ENCODE measurements at places on chromosomes 7 and 10.

DNA sequence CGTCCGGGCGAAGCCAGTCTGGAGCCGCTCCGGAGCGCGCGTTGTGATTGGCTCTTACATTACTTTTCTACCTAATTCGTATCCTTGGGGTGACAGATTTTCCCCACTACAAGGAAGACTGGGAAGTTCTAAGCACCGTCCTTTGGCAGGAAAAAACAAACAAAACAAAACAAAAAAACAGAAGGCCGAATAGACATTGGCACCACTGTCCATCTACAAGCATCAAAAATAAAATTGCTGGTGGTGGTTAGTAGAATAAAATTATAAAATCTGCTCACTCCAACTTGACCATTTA lies 651 bp upstream of the SKAP2 start:
- peak overlapping the region; percentile 94 for H3K4me3 ChIP-seq
- peaks cover 16% of the 10 kb centered on the region for H3K4me1 ChIP-seq
- no peak for DNase-seq
- H3K27me3 ChIP-seq, result peaks cover 28% of the 10 kb centered on the region

GRCh38 chr7:155141562-155141961 lies 71.4 kb downstream of the HTR5A start:
- peaks cover 1% of the 10 kb centered on the region for H3K4me1 ChIP-seq
- H3K27me3 ChIP-seq, result peaks cover 76% of the 10 kb centered on the region
- no peak overlapping the region for H3K4me3 ChIP-seq
- DNase-seq, result no peak

DNA sequence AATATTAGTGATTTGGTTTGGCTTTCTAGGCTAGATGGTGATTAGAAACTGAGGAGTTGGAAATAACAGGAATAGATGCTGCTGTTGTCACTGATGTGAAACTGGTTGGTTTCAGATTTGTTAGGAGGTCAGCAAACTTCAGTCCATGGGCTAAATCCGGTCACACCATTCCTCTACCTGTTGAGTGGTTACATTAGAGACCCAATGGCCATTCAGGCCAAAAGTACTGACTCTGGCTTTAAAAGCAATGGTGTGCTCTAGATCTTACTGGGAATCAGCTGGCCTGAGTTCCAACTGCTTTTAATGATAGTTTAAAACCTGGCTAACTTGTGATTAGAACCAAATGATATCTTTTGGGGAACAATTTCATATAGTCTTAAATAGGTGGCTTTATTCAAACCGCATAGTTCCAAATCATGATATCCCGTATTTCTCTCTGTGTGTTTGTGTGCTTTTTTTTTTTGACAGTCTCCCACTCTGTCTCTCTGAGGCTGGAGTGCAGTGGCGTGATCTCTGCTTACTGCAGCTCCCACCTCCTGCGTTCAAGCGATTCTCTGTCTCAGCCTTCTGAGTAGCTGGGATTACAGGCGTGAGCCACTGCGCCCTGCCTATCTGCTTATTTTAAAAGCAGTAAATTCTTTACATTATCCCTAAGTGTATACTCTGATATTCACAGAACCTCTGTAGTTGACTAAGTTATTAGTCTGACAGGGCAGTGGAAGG lies 7.8 kb upstream of the PBLD start:
- no peaks in the 10 kb centered on the region for H3K27me3 ChIP-seq
- no peak for DNase-seq
- H3K4me3 ChIP-seq, result no peak overlapping the region
- peaks cover 38% of the 10 kb centered on the region for H3K4me1 ChIP-seq
- H3K36me3 ChIP-seq, result peaks cover 84% of the 10 kb centered on the region

- peaks cover 12% of the 10 kb centered on the region for H3K4me1 ChIP-seq
- H3K36me3 ChIP-seq, result peaks cover 6% of the 10 kb centered on the region
- no peak for DNase-seq
- no peaks in the 10 kb centered on the region for H3K27me3 ChIP-seq
- peak overlapping the region; percentile 97 for H3K27ac ChIP-seq
- no peak overlapping the region for H3K4me3 ChIP-seq
Measured at GRCh38 chr7:50738932-50739331, 43.8 kb downstream of the GRB10 start.

DNA sequence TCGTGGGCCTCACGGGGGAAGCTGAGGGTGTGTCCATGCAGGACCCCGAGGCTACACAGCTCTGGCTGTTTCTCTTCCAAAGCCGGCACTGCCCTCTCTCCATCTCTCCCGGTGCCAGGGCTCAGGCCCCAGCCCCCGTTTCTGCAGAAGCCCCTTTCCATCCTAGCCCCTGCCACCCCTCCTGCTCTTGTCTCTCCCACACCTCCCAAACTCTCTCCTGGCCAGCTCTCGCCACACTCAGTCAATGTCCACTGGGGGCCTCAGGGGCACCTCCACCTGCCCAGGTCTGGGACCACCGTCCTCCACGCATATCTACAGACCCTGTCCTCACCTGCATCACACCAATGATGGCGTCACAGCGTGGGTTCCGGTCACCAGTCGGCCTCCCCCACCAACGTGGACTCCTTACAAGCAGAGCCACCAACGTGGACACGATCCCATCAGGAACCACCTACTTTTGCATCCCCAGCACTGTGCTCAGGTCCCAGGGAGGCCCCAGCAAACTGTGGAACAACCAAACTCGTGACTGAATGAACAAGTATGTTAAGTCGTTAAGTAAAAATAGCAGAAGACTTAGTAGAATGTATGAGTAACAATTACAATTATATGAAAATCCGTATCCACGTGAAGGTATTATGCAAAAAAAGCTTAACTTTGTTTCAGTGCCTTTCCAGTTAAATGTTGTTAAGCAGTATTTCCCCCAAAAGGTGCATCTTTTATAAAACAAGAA lies 38.4 kb downstream of the DIP2C start:
- H3K4me1 ChIP-seq, result no peaks in the 10 kb centered on the region
- H3K27me3 ChIP-seq, result peaks cover 26% of the 10 kb centered on the region
- H3K27ac ChIP-seq, result no peak overlapping the region
- no peaks in the 10 kb centered on the region for H3K36me3 ChIP-seq

- H3K36me3 ChIP-seq, result peaks cover 3% of the 10 kb centered on the region
- H3K4me1 ChIP-seq, result no peaks in the 10 kb centered on the region
- H3K4me3 ChIP-seq, result no peak overlapping the region
- H3K27me3 ChIP-seq, result peaks cover 8% of the 10 kb centered on the region
Measured at GRCh38 chr7:1062296-1063294, 18.2 kb downstream of the GPR146 start.

- no peak overlapping the region for H3K4me3 ChIP-seq
- no peaks in the 10 kb centered on the region for H3K4me1 ChIP-seq
- DNase-seq, result no peak
- H3K36me3 ChIP-seq, result no peaks in the 10 kb centered on the region
- peaks cover 35% of the 10 kb centered on the region for H3K27me3 ChIP-seq
- H3K27ac ChIP-seq, result no peak overlapping the region
Measured at GRCh38 chr7:150835702-150836280, 16.5 kb upstream of the AOC1 start.

GRCh38 chr10:79361726-79362397 lies 14.6 kb downstream of the PPIF start:
- DNase-seq, result no peak
- no peaks in the 10 kb centered on the region for H3K27me3 ChIP-seq
- H3K36me3 ChIP-seq, result peaks cover 7% of the 10 kb centered on the region
- peaks cover 3% of the 10 kb centered on the region for H3K4me1 ChIP-seq

DNA sequence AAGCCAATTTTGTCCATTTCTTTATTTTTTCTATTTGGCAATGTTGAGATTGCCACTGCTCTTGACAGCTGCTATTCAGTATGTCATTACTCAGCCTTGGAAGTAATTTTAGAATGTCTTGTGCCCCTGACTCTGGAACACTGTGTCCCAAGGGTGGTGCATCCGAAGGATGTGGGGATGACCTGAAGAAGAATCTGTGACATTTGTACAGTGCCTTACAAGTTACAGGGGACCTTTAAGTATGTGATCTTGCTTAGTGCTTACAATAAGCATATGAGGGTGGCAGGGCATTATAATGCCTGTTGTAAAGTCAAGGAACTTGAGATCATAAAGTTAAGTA lies 239.5 kb downstream of the REEP3 start:
- no peaks in the 10 kb centered on the region for H3K4me1 ChIP-seq
- peaks cover 57% of the 10 kb centered on the region for H3K27me3 ChIP-seq
- no peak overlapping the region for H3K4me3 ChIP-seq
- no peaks in the 10 kb centered on the region for H3K36me3 ChIP-seq
- DNase-seq, result no peak

DNA sequence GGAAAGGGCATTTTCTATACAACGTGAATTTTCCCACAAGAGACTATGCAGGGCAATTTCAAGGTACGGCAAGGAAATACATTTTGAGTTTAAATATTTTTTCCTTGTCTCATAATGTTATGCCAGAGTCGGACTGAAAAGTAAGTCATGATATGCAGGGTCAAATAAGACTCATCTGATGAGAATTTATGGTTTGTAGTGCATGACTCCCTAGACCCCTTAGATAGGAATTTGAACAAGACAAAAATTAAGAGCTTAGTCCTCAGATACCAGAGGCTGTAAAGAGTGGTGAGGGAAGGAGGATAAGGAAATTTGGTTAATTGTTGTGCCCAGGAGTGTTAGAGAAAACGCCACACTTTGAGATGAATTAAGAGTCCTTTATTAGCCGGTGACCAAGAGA lies 616.6 kb downstream of the XPNPEP1 start:
- H3K36me3 ChIP-seq, result no peaks in the 10 kb centered on the region
- no peaks in the 10 kb centered on the region for H3K4me1 ChIP-seq
- DNase-seq, result no peak
- H3K27ac ChIP-seq, result no peak overlapping the region
- no peaks in the 10 kb centered on the region for H3K27me3 ChIP-seq
- no peak overlapping the region for H3K4me3 ChIP-seq

DNA sequence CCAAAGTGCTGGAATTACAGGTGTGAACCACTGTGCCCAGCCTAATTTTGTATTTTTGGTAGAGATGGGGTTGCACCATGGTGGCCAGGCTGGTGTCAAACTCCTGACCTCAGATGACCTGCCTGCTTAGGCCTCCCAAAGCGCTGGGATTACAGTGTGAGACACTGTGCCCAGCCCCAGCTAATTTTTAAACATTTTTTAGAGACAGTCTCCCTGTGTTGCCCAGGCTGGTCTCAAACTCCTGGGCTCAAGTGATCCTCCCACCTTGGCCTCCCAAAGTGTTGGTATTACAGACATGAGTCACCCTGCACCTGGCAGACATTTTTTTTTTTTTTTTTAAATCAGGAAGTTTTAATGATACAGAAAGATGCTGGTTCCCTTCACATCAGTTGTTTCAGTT lies 15.5 kb downstream of the DENND10 start:
- H3K36me3 ChIP-seq, result peaks cover 82% of the 10 kb centered on the region
- no peak overlapping the region for H3K4me3 ChIP-seq
- H3K27me3 ChIP-seq, result no peaks in the 10 kb centered on the region
- no peak for DNase-seq
- H3K27ac ChIP-seq, result no peak overlapping the region
- peaks cover under 1% of the 10 kb centered on the region for H3K4me1 ChIP-seq

DNA sequence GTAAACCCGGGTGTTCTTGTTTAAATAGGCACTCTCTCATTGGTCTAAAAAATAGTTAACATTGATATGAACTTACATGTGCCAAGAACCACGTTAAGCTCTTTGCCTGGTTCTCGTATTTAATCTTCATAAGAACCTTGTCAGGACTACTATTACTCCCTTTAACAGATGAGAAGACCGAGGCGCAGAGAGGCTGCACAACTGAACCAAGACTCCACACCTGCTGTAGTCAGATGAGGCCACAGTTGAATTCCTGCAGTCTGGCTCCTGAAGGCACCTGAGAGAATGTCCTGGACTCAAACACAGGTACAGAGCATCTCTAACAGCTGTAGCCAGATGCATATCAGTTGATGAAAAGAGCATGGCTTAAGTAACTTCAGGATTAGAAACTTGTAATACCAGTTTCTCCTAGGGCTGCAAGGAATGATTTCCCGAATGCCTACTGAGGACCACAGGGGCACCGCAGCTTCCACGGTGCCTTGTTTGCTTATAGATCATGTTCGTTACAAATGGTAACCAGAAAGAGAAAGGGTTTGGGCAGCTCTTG lies 9.5 kb downstream of the DDC start:
- H3K27me3 ChIP-seq, result peaks cover 55% of the 10 kb centered on the region
- no peak overlapping the region for H3K27ac ChIP-seq
- no peak for DNase-seq
- no peaks in the 10 kb centered on the region for H3K4me1 ChIP-seq
- H3K4me3 ChIP-seq, result no peak overlapping the region
- no peaks in the 10 kb centered on the region for H3K36me3 ChIP-seq

DNA sequence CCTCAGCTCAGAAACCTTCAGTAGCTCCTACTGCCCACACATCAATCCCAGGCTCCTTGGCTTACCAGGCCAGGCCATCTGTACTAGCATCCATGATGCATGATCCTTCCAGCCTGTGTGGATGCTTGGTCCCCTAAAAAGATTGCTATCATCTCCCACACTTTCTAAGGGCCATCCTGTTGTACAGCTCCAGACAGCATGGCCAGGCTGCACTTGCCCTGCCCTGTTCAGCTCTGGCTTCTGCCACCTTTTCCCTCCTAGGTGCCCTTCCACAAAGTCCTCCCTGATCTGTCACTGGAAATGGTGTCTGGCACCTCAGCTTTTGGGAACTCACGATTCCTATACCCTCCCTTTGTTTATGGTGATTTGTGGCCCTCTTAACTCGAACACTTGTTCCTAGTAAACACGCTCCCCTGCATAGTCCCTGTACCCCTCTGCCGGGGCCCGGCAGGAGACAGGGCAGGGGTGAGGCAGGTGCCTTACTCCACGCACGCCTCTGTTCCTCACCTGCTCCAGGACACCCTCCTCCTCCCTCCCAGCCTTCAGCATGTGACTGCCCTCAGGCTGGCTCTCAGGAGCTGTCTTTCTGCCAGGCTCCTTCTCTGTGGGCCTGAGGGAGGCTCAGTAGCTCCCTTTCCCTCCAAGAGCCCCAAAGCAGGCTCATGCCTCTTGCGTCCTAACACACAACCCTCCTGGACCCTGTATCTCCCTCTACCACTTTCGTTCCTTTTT lies 71.8 kb downstream of the CDH23 start:
- no peak for DNase-seq
- H3K27ac ChIP-seq, result no peak overlapping the region
- no peaks in the 10 kb centered on the region for H3K27me3 ChIP-seq
- no peak overlapping the region for H3K4me3 ChIP-seq

- H3K4me1 ChIP-seq, result peaks cover 4% of the 10 kb centered on the region
- DNase-seq, result no peak
Measured at GRCh38 chr7:17311194-17311593, 12.7 kb downstream of the AHR start.

- no peak for DNase-seq
- no peak overlapping the region for H3K4me3 ChIP-seq
- H3K36me3 ChIP-seq, result no peaks in the 10 kb centered on the region
Measured at GRCh38 chr7:69365651-69366192, 232.6 kb upstream of the AUTS2 start.

DNA sequence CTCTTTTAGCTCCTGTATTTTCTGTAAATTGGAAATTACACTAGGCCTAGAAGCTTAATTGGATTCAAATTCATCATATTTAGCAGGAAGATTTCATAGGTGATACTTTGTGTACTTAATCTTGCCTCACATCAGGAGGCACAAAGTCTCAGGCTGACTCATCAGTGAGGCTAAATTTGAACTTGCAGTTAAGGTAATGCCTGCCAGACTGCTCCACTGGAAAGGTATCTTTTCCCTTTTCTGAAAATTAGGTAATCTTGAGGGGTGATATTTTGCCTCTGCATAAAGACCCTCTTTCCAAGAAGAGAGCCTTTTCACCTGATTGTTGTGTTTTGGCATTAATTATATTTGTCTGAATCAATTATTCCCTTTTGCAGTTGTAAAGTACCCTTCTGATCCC lies 14.6 kb downstream of the PPIA start:
- H3K27me3 ChIP-seq, result no peaks in the 10 kb centered on the region
- H3K4me3 ChIP-seq, result no peak overlapping the region
- no peak overlapping the region for H3K27ac ChIP-seq

- peaks cover 2% of the 10 kb centered on the region for H3K27me3 ChIP-seq
- H3K27ac ChIP-seq, result no peak overlapping the region
- no peak for DNase-seq
- no peaks in the 10 kb centered on the region for H3K4me1 ChIP-seq
- H3K4me3 ChIP-seq, result no peak overlapping the region
Measured at GRCh38 chr10:122102146-122102868, 113.3 kb downstream of the TACC2 start.
